ENCODE measurements at places on chromosomes 1 and 21. TPM values are rescaled to one million over a fixed set of nuclear protein-coding genes. Genes with fewer than 3 reads are reported as not detected.

Gene HAPLN2
- 0.32 TPM for polyA plus RNA-seq

Gene RRP1B
- polyA plus RNA-seq = 28.0 TPM

Gene TMEM240
- polyA plus RNA-seq = 3.2 TPM

Gene GPR37L1
- polyA plus RNA-seq = 0.03 TPM

Gene OPRD1
- 0.26 TPM for polyA plus RNA-seq

Gene SYNC
- 1.9 TPM for polyA plus RNA-seq

Gene RPL11
- 2,918 TPM for polyA plus RNA-seq

GRCh38 chr1:204711947-204712701, 26.6 kb upstream of the LRRN2 start:
- no peak for DNase-seq

- DNase-seq = no peak
Observed at GRCh38 chr1:5837976-5838653, 154.1 kb downstream of the NPHP4 start.

GRCh38 chr1:184161071-184161698, 109.7 kb downstream of the TSEN15 start:
- DNase-seq = no peak

GRCh38 chr1:60463786-60464185, 390.2 kb upstream of the C1orf87 start:
- no peak for DNase-seq

DNA sequence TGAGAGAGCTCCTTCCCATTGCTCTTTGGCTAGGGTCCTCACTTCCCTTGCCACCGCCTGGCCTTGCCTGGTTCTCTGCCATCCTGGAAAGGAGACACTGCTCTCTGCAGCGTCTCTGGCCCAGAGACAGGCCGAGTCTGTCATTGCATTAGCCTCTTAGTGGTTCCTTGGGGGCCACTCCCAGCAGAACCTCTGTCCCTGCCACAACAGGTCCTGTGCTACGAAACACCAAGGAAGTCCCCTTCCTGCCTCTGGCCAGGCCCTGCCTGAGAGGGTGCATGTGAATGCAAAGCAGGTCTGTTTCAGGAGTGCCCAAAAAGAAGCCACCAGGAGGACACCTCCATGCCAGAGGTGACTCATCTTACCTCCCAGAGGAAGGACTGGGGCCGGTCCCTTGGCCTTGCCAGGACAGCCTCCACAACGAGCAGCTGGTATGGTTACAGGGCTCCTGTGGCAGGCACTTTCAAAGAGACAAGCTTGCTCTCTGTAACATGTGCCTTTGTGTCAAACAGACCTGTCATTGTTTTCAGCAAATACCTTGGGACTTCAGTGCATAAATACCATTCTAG, 59.6 kb downstream of the VPS26C start:
- DNase-seq = no peak

- DNase-seq = no peak
Observed at GRCh38 chr21:28487455-28488070, 505.1 kb downstream of the LTN1 start.

- DNase-seq = no peak
Observed at GRCh38 chr1:229470406-229471043, 36.6 kb upstream of the ACTA1 start.

DNA sequence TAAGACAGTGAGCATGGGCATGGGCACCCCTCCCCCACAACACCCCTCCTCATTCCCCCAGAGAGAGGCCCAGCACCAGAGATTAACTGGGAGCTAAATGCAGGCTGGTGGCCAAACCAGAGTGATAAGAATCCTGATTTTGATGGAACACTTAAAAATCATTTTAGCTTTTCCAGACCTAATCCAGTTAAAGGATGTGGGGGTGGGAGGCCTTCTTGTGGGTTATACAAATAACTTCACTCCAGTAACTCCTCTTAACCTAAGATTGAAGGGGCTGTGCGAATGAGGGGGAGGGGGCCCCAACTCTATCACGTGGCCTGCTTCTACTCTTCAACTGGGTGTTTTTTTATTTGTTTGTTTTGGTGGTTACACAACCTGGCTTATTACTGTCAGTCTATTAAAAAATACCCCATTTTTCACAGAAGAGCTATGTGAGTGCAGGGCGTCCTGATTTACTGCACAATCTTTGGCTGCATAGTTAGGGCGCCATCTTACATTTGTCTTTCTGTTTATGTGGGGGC, 398.1 kb upstream of the LYPLAL1 start:
- DNase-seq = no peak

DNA sequence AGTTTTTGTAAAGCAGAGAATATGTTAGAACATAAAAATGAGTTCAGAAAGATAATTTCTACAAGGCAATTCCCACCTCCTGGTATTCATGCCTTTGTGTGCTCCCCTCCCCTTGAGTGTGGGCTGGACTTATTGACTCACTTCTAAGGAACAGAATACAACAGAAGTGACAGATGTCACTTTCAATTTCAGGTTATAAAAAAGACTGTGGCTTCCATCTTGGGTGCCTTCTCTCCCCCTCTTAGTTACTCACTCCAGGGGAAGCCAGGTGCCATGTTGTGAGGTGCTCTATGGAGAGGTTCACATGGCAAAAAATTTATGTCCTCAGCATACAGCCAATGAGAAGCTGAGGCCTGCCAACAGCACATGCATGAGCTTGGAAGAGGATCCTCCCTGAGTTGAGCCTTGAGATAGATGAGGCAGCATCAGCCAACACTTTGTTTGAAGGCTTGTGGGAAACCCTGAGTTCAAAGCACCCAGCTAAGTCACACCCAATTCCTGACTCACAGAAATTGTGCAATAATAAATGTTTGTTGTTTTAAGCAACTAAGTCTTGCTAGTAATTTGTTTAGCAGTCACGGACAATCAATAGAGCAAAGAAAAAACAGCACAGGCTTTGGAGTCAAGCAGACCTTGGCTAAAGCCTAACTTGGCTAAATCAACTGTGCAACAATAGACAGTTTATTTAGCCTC, 73.5 kb upstream of the NGF start:
- no peak for DNase-seq

GRCh38 chr1:208142590-208143382, 101.4 kb downstream of the PLXNA2 start:
- no peak for DNase-seq
